ENCODE measurements at places on chromosomes 11 and 22. TPM values are rescaled to one million over a fixed set of nuclear protein-coding genes. Genes with fewer than 3 reads are reported as not detected.

- no peak for DNase-seq
Measured at GRCh38 chr11:131465039-131465438, 94.6 kb downstream of the NTM start.

DNA sequence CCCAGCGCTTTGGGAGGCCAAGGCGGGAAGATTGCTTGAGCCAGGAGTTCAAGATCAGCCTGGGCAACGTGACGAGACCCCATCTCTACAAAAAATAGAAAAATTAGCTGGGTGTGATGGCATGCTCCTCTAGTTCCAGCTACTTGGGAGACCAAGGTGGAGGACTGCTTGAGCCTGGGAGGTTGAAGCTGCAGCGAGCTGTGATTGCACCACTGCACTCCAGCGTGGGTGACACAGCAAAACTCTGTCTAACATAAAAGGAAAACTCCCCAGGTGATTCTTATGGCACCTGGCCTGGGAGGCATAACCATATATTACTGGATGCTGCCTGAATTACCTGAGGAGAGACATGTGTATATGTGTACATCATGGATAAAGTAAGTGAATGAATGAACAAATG, 29.1 kb downstream of the KIAA1671 start:
- no peak for DNase-seq

- no peak for DNase-seq
Measured at GRCh38 chr11:115272925-115273324, 231.3 kb downstream of the CADM1 start.

DNA sequence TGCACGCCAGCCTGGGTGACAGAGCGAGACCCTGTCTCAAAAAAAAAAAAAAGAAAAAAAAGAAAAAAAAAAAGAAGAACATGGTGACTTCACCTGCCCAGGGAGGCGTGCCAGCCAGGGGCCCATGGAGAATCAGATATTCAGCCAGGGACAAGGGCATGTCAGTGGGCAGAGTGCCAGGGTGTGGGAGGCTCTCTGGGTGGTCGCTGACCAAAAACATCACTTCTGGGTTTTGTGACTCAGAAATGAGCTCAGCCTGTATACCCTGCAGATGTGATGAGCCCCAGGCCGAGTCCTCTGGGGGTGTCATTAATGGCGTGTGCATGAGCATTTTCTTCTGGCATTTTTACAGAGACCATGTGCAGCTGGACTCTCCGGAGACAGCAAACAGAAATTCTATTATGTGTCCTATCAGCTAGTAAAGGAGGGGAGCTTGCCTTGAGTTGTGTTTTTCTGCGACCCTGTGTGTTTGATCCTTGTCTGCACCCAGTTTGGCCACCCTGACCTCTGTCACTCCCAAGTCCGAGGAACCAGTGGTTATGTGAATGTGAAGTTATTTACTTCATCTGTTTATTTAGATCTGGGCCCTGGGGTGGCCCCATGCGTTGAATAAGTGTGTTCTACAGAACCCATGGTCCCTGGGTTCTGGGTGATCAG, 53.6 kb downstream of the BCR start:
- DNase-seq: no peak

DNA sequence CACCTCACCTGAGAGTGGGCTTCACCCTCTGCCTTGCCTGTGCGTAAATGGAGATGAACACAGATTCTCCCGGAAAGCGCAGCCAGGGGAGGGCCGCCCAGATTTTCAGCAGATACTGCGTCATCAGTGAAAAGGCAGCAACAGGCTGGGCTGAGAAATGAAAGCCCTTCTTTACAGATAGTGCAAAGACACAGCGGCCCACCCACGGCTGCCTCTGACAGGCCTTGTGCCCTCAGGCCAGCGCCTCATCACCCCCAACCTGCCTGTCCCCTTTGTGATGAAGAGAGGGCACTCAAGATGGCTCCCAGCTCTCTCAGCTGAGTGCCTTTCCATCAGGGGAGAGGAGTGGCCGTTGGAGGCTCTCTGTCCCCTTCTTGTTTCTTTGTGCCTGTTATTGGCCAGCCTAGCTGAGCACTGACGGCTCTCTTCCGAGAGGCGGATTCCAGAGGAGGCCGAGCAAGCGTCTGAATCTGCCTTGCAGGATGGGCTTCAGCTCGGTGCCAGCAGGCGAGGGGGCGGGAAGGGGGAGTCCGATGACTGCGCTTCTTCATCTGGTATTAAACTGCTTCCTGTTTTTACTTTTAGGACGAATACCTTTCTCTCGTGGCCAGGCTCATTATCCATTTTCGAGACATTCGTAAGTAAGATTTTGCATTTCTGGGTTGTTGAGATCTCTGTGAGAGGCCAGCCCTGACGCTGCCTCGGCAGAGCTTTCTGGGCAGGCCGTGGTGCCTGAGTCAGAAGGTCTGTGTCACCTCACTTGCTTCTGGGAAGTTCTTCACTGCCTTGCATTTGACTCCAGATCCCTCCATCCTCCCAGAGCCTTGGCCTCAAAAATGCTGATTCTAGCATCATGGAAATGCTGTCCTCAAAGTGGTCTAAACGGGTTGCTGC, 43.7 kb downstream of the MED15 start:
- DNase-seq: peak; percentile 72

DNA sequence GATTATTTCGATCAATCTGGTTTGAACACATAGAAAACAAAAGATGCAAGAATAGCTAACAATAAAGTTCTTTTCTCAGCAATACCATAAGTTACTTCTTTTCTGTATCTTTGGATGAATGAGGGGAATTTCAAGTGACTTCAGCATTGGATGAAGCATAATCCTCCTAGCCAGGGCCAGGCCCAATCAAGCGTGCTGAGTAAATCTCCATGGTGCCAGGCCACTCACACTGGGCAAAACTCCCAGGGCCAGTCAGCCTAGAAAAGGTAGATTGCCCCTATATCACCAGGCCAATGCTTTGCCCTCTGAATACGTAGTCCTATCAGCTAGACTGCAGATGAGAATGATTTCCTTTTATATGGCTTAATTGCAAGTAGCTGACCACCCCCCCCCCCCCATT, 6.0 kb downstream of the CNTF start:
- no peak for DNase-seq

DNA sequence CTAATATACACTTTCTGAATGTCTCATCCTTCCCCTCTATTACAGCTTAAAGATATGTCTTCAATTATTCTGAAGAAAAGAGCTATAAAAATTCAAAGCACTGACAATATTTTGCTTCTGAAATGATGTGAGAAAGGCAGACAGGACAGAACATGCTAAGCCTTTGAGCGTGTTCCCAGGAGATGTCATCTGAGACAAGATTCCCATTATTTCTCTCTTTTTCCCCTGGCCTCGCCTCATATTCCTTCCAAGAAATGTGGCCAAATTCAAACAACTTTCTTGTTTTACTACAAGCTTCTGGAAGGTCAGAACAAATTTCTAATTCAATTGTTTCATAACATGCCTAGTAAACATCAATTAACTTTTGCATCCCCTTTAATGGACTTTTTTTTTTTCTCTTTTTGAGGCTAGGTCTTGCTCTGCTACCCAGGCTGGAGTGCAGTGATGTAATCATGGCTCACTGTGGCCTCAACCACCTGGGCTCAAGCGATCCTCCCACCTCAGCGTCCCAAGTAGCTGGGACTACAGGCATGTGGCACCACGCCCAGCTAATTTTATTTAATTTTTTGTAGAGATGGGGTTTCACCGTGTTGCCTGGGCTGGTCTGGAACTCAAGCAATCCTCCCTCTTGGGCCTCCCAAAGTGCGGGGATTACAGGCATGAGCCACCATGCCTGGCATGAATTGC, 37.1 kb upstream of the NFRKB start:
- DNase-seq: no peak

The RAB36 gene
- total RNA-seq: 1.4 TPM
